T1000 (cell line): ENCODE measurements at places on chromosomes 7 and 10.

DNA sequence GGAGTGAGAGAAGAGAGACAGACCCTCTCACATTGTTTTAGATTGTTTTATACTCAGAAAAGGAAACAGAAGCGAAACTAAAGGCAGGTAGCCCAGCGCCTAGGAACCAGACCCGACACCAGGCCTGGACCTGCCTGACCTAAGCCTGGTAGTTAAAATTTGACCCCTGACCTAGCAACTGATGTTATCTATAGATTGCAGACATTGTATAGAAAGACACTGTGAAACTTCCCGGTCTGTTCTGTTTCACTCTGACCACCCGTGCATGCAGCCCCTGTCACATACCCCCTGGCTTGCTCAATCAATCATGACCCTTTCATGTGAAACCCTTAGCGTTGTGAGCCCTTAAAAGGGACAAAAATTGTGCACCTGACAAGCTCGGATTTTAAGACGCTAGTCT lies 31.6 kb downstream of the VIPR2 start:
- DNase-seq = no peak

DNA sequence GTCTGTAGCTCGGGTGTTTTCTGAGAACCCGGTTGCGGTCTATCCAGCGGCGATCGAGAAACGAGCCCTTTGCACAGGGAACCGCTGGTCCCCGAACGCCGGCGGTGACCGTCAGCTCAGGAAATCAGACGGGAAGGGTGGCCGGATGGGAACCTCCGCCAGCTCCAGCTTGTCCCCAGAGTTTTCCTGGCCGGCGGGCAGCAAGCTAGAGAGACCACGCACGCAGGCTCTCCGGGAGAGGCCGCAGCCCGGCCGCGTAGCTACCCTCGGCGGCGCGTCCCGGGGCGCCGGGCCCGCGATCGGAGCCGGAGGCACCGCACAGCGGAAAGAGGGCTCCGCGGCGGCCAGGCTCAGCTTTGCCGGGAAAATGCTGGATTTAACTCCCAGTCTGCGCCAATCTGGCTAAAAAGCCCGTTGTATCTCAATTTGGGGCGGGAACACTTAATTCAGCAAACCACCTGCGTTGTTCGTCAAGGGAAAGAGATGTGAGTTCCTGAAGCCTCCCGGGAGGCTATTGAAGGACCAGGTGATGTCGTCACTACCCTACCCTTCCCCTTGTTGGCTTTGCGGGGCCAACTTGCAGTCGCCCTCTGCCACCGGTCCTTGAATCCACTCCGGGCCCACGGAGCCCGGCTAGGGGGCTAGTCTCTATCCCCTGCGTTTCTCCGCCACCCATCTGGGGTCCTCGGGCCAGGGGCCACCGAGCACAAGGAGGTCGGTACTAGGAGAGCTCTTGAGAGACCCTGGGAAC lies 859 bp upstream of the CH25H start:
- no peak for DNase-seq

- no peak for DNase-seq
Measured at GRCh38 chr7:82319674-82320118, 123.9 kb downstream of the CACNA2D1 start.

GRCh38 chr10:24850727-24851296 lies 101.6 kb downstream of the PRTFDC1 start:
- no peak for DNase-seq

GRCh38 chr7:5997210-5997808 lies 11.5 kb downstream of the PMS2 start:
- no peak for DNase-seq

- DNase-seq = no peak
Measured at GRCh38 chr7:24715171-24715570, 42.1 kb downstream of the GSDME start.

- no peak for DNase-seq
Measured at GRCh38 chr10:34698248-34698831, 116.8 kb downstream of the PARD3 start.

- DNase-seq = no peak
Measured at GRCh38 chr10:15539262-15539661, 168.2 kb upstream of the FAM171A1 start.

- no peak for DNase-seq
Measured at GRCh38 chr10:13420532-13421307, 72.6 kb upstream of the SEPHS1 start.
